Motor neuron (in vitro differentiated cells): ENCODE measurements at places on chromosomes 2 and 18.

- ATAC-seq = no peak
These were observed 35.8 kb downstream of the PPIG start for GRCh38 chr2:169619946-169620345.

- no peak for ATAC-seq
These were observed 285.8 kb upstream of the REV1 start for GRCh38 chr2:99775585-99775984.

DNA sequence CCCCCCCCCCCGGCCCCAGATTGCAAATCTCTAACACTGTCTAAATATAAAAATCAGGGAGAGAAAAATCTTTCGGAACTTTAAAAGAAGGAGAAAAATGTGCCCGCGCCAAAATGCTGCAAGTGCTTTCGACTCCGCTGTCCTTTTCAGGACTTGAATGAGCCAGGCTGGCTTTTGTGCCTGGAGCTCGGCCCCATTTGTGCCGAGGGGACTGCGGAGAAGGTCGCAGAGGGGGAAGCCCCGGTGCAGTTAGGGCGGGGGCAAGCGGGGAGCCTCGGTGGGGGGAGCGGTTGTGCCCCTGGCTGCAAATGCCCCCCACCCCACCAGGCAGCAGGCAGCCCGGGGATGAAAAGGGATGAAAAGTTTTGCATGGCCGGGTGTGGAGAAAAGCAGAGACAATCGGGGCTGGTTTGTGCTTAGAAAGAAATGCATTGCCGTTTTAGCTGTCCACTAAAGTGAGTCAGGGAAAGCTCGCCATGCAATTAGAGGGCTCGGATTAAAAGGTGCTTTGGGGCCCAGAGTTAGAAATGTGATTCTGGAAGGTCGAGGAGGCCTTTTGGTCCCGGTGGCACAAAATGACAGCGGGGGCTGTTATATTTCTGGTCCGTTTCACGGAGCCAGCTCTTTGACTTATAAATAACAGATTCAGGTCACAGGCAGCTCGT, 1.6 kb downstream of the INHBB start:
- no peak for ATAC-seq

GRCh38 chr18:21458310-21458709, 142.2 kb downstream of the ESCO1 start:
- ATAC-seq = no peak

DNA sequence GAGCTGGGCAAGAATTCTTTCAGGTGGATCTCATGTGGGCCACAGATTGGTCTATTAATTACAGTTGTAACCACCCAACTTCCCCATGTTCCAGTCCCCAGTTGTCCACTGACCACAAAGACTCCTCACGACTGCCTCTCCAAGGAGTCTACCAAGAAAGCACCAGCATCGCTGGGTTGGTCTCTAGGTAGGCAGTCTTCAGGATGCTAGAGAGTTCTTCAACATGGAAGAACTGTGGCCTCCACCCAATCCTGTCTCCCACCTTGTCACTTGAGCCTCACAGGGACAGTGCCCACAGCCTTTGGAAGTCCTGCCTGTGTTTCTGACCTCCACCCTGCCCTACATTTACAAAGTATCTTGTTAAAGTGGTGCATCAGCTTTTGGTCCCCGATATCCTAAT, 184.7 kb upstream of the FN1 start:
- no peak for ATAC-seq

DNA sequence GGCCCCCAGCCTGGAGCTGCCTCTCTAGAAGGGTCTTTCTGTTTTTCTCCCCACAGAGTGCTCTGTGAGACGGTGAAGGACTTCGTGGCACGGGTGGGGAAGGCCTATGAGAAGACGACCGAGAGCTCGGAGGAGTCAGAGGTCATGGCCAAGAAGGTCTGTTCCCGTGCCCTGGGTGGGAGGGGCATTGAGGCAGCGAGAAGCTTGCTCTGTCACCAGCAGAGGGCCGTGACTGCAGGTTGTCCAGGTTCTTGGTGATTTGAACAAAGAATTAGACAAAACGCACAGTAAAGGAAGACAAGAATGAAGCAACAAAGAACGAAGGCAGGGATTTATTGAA, 93.9 kb downstream of the DGKD start:
- ATAC-seq = no peak

DNA sequence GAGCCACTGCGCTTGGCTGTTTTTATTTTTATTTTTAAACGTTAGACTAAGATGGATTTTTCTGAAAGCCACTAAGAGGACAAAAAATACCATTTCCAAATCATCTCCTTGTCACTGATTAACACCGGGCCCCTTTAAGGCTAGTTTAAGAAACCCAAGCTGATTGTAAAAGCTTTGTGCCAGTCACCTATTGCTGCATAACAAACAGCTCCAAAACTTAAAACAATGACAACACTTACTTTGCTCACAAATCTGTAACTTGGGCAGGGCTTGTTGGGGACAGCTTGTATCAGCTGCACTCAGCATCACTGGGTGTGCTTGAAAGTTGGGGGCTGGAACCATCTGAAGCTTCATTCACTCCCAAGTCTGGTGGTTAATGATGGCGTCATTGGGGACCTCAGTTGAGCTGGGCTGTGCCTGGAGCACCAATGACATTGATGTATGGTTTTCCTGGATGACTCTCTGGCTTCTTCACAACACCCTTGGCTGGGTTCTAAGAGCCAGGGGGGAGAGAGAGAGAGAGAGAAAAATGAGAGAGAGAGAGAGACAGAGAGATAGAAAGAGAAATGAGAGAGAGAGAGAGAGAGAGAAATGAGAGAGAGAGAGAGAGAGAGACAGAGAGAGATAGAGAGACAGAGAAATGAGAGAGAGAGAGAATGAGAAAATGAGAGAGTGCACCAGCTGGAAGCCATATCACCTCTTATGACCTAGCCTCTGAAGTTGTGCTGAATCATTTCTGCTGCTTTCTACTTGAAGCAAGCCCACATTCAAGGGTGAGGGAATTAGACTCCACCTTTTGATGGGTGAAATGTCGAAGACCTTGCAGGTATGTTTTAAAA, 26.0 kb upstream of the ATG16L1 start:
- no peak for ATAC-seq

DNA sequence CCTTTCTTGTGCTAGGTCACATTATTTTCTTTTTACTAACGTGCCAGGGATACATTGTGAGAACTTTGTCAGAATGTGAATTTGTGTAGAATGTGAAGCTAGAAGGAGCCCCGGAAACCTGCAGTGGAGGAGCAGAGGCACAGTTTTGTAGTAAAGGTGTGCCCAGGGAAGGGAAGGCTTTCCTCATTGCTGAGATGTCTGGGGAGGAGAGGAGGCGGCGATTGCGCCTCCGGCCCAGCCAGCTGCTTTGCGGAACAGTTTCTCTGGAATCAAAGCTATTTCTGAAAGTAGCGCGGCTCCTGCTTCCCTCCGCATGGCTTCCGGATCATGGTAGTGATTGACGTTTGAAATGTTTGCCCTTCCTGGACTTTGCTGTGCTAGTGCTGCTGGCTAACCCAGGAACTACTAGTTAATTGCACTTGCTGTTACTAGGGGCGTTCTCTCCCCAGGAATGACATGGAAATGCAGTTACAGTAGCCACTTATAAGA, 83.1 kb upstream of the RBM44 start:
- peak; percentile 46 for ATAC-seq

DNA sequence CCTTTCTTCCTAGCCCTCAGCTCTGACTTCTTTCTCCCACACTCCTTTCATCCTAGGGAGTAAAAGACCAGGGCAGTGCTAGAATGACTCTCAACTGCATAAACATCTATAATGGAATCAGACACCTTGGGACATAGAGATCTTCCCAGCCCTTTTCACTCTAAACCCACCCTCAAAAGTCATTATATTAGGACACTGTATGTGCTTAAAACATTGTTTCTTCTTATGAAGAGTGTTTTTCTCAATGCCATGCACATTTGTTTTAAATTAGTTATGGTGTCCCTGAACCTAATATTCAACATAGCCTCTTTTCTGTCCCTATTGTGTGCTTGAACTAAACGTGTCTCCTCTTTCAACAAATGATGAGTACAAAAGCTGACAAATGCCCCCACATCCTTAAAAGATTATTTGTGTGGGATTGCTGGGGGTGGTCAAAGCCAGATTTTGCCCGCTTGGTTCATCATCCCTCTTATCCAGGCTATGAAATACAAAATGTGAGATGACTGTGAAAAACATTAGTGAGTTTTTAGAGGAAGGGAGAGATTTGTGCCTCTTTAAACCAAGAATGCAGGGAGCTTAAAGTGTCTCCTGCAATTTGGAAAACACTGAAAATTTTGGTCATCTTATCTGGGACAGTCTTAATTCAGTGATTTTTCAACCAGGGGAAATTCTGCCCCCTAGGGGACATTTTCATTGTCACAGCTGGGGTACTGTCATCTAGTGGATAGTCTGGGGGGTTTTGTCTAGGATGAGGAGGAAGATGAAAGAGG, 29.0 kb downstream of the SERPINB5 start:
- ATAC-seq = peak; percentile 68

DNA sequence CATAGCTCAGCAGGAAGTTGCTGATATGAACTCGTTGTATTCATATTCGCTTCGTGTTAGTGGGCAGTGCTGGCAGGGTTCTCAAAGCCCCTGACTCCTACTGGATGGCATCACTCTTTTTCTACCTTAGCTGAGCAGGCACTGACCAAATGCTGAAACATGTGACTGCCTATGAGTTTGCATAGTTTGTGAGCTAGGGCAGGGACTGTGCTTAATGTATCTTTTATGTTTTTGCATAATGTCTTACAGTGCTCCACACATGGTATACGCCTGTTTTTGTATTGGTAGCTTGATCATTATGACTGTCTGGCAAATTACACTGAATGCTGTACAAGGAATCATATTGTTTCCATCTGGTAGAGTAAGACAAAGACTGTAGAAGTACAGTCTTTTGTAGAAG, 305.3 kb downstream of the PARD3B start:
- peak; percentile 99 for ATAC-seq

- no peak for ATAC-seq
These were observed 93.9 kb downstream of the MGAT5 start for GRCh38 chr2:134347756-134348155.

DNA sequence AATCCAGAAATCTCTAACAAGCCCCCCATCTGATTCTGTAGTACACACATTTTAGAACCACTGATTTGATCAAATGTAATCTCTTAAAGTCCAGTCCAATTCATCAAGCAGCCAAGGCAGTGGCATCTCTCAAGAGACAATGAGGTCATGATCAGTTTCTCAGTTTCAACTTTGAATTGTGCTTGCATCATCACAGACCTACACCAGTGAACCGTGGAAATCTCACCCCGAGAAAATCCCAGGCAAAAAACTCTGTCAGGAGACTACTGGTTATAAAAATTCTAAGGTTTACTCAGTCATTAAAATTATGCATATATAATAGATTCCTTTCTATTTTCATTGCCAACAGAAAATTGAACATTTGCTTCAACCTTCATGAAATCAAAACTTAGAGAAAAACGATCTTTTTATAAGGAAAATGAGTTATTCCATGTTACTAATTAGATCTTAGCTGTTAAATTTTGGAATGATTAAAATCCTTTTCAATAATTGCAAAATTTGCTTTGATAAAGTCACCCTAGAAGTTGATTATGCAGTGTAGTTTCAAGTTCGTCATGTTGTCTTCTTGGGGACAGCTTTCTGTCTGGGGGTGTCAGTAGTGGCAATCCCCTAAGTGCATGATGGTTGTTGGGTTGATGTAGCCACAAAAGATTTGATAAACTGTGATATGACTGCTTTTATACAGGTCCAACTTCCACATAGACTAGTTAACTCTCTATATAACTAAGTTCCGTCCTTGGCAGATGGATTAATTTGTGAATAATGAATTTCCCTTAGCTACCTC, 235.0 kb downstream of the CAMKMT start:
- ATAC-seq = no peak

DNA sequence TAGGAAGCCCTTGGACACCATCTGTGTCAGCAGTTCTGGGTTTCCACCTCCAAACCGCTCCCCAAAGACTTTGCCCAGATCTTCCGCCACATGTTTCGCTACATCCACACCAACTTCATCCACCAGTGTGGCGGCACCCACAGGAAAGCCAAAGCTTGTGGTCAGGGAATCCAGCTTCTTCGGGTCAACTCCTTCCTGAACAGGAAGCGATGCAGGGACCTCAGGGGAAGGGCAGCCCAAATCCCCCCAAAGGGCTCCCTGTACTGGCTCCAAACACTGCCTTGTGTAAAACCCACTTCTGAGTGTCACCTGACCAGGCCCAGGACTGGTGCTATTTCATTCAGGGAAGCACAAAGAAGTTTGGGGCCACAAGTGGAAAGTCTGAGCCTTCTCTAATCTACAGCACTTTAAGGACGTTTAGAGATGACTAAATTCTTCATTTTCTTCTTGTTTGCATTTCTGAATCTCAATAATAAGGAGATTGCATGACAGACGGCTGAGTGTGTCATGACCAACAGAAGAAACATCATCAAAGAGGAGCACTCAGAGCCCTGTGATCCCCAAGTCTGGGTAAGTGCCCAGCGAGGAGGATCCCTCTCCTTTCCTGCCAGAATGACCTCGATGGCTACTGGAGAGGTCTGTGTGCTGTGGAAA, 20.8 kb downstream of the GAREM2 start:
- no peak for ATAC-seq

DNA sequence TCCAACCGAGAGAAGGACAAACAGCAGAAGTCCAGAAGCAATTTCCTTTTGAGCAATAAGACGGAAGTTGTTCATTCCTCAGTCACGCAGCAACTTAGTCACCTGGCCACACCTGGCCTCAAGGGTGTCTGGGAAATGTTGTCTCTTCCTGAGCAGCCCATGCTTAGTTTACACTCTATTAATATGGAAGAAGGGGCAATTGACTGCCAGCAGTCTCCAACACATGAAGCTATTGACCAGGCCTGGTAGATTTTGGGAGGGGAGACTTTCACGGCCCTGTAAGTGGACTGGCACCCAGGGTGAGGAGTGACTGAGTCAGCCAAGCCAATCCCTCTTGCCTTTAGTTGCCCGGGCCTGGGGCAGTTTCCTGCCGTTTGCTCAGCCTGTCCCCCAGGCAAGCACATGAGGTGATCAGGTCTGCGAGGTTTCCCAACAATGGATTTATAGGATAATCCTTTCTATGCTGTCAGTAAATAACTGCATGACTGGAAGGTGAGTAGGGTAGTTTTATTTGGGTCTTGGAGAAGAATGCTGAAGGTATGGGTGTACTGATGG, 43.8 kb upstream of the PPP4R1 start:
- ATAC-seq = no peak

DNA sequence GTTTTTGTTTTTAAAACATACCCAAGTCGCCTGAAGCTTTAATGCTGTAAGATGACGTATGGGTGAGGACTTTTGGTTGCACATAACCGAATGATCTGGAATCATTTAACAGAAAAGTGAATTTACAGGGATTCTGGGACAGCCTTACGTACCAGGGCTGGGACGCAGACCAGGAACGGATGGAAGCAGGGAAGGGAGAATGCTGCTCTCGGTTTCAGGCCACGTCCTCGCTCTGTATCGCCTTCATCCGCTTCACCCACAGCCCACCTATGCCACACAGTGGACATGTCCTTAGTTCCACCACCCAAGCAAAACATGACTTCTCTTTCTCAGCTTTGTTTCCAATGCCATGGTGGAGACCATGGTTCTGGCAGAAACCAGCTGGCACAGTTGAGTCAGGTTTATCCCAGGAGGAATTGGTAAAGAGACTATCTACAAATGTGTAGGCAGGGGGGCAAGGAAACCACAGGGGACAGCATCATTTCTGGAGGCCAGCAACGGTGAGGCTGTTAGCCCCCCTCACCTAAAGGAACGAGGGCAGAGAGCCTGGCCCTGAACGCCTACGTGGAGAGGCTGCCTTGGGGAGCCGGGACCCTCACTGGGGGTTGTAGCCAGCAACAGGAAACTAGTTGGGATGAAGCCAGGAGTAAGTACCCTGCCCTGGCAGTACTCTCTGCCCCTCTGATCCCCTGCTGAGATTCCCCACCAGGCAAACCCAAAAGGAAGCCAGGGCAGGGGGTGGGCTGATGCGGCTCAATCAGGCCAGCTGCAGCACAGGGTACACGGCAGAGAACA, 132.5 kb downstream of the NDUFA10 start:
- ATAC-seq = no peak
